ENCODE measurements at places on chromosomes 12 and 14. TPM values are rescaled to one million over a fixed set of nuclear protein-coding genes. Genes with fewer than 3 reads are reported as not detected.

The LRFN5 gene
- total RNA-seq: 11.9 TPM

GRCh38 chr12:124774462-124775167 is 89.0 kb downstream of the SCARB1 start:
- peak; percentile 84 for DNase-seq

DNA sequence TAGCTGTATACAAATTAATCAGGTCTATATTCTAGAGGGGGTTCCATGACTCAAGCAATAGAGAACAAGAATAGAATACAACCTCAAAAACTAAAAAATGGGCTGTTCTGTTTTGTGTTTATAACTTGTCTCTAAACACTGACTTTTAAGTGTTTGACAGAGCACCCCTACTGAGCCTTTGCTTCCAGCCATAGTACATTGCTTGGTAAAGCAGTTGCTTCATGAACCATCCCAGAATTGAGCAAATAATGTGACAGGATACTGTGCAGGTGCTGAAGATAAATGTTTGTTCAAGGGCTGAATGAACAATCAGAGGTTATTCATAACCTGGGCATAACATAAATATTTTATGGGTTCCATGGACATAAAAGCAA is 11.5 kb downstream of the SPTSSA start:
- no peak for DNase-seq

- peak; percentile 37 for DNase-seq
Measured at GRCh38 chr12:50120953-50121352, 8.9 kb downstream of the COX14 start.

GRCh38 chr12:45504316-45505010 is 225.0 kb upstream of the ARID2 start:
- no peak for DNase-seq

GRCh38 chr14:65250162-65250495 is 147.8 kb upstream of the MAX start:
- DNase-seq: no peak

GRCh38 chr12:67428431-67428830 is 159.3 kb downstream of the CAND1 start:
- no peak for DNase-seq

- no peak for DNase-seq
Measured at GRCh38 chr12:91367234-91367849, 184.7 kb upstream of the DCN start.

The MON2 gene
- 92.0 TPM for total RNA-seq

GRCh38 chr14:84708865-84709264 is 821.1 kb upstream of the FLRT2 start:
- DNase-seq: no peak

DNA sequence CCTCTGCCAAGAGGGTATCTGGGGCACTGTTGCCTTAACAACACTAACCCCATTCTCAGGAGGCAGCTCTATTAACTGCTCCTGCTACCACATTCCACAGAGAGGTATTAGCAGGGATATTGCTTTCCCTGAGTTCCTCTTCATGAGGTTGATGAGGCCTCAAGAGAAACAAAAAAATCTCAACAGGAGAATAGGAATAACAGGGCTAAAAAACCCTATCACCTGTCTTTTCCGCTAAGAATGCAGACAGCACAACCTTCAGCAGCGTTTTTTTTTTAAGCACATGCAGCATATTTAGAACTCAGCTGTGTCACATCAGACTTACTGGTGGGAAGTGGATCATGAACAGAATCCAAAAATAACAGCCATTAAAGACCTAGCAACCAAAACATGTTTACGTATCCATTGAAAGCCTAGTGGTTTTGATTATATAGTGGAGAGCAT is 29.2 kb downstream of the ATF7 start:
- DNase-seq: no peak

- no peak for DNase-seq
Measured at GRCh38 chr14:70061108-70061507, 127.6 kb downstream of the SLC8A3 start.
